Upper lobe of left lung (tissue), 6 donors: ENCODE measurements at places on chromosomes 3 and 15. TPM values are rescaled to one million over a fixed set of nuclear protein-coding genes. Genes with fewer than 3 reads are reported as not detected.

Gene SHC4
- total RNA-seq: under 0.01 TPM

Gene CCDC54
- not detected for total RNA-seq

Gene ALPK3
- 12.0 TPM for total RNA-seq

Gene NPAP1
- not detected for total RNA-seq

Gene KCNH8
- total RNA-seq: not detected

Gene ATP13A5
- 8.9 TPM for total RNA-seq

- DNase-seq: no peak
These were observed 193.7 kb upstream of the BHLHE40 start for GRCh38 chr3:4785551-4785950.

- no peak for DNase-seq
These were observed 675 bp upstream of the CYP11A1 start for GRCh38 chr15:74368121-74368520.

DNA sequence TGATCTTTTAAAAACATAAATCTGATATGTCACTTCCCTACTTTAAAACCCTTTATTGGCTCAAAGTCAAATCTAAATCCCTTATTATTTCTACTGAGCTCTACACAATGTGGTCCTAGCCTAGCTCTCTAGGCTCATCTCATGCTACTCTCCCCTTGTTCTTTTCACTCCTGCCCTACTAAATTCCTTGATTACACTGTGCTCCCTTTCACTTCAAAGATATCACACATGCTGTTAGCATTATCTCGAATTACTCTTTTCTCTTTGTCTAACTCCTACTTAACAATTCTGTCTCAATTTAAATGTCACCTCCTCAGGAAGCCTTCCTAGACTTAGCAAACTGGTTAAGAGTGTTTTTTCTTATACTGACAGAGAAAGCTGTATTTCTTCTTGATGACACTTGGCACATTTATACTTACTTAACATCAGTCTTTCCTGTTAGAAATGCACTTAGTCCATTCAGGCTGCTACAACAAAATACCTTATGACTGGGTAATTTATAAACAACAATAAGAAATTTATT is 102.0 kb downstream of the SCAPER start:
- no peak for DNase-seq

GRCh38 chr3:153714588-153715290 is 406.5 kb upstream of the ARHGEF26 start:
- no peak for DNase-seq

DNA sequence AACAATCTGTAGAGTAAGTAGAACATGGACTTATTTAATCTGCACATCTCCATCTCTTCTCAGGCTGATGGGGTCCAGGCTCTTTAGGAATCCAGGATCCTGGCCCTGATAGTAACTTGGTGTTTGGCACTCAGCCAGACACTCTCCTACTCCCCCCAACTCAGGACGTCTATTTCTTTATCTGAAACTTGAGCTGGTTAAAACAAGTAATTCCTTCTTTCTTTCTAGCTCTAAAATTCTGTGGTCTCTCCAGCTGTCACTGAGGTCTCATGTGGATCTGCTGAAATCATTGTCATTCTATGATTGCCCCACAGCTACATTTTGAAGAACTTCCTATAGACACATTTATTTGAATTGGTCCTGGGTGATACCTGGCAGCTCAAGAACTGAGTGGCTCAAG is 59.0 kb downstream of the TP63 start:
- DNase-seq: no peak

DNA sequence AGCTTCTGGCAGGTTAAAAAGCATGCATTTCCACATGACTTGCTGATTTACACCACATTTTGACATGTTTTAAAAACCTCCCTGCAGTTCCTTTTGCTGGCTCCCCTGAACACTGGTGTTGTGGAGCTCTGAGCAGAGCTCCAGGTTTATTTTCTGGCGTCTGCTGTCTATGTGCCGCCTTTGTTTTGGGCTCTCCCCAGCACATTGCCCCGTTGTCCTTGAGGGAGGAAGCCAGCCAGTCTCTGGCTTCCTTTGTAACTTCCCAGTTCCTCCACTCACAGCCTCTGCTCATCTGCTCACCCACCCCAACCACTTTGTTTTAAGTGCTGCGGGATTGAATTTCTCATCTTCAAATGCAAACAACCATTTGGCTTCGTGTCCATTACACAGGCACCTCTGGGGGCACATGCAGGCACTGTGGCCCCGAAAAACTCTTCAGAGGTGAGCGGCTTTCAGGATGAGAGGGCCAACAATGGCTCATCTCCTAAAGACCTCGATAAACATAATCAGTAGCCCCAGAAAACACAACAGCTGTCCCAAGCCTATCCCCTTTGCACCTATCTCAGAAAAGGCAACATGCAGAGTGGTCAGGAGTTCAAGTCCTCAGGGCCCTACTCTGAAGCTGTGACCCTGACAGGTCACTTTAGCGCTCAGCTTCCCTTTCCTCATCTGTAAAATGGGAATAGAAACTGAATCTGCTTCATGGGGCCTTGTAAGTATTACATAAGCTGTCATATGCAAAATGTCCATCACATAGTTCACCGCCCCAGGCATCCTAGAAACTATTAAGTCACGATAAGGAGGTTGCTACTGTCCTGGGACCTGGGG is 1.3 kb upstream of the MEF2A start:
- no peak for DNase-seq

GRCh38 chr3:67923796-67924195 is 269.4 kb upstream of the SUCLG2 start:
- DNase-seq: no peak

DNA sequence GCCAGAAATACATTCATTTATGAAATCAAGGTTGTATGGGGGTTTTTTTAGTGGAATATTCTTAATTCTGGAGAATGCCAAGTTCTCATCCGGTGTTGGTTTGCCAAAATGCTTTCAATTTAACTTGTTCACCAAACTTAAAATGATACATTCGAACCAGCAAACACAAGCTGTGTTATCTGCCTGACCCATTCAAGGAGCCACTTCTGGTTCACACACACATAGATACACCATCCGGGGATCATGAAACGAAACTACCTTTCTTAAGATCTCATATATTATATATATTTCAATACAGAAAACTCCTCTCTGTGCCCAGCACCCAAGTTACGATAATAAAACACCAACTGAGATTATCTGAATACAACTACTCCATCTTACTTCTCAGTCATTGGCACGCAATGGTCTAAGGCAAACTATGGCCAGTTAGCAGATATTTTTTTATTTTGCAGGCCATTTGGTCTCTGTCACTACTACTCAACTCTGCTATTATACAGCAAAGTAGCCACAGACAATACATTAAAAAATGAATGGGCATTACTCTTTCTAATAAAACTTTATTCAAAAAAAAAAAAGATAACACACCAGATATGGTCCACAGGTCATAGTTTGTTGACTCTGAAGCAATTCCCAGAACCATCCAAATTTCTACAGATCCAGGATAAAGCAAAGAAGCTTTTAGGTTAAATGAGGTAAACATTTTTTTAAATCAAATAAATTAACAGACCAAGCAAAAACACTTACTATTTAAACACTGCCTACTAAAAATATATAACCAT is 89.6 kb downstream of the TBL1XR1 start:
- DNase-seq: no peak

DNA sequence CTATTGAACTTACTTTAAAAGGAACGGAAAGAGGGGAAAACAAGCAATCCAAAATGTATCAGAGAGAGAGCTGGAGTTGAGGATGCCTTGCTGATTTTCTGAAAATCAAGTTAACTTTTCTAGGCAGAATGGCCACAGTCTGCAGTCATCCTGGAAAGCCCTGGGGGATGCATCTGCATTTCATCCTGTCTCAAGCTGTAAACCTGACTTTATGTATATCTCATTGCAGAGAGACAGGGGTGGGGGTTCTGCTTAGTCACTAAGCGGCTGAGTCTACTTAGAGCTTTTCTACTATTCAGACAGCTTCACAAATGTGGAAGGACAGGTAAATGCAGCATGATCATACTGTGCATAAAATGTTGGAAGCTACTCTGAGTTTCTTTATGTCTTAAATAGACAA is 41.4 kb downstream of the MRPS25 start:
- no peak for DNase-seq

DNA sequence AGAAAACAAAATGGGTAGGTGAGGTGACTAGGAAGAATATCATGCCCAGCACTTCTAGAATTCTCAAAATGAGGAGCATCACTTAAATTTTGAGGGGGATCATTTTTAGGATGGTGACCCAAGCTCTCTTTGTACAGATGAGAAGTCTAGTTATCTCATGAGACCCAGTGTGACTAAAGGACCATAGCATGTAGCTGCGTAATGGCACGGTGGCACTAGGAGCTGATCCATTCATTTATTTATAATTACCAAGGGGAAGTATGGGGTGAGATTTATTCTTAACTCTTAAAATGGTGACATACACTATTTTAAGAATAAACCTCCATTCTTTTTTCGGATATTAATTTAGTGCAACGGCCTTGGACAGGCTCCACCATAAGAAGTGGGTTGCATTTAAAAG is 8.3 kb downstream of the IQGAP1 start:
- DNase-seq: no peak
